ENCODE measurements at places on chromosomes 13 and 19.

- DNase-seq, result no peak
These were observed 173.6 kb downstream of the NUFIP1 start for GRCh38 chr13:44815623-44816022.

DNA sequence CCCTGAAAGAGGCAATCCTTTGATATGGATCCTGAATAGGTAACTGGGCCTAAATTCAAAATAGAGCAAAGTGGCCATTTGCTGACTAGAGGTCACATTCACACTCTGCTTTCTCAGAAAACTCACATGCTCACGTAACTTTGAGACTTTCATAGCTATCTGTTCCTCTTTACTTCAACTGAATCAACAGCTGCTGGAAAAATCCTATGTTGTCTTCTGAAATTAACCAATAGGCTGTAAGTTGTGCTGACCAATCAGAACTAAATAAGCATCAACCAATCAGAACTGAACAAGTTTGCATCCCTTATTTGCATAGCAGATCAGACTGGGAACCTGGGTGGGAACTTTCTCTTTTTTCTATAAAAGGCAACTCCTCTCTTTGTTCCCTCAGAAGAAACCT lies 24.0 kb upstream of the TBC1D4 start:
- no peak for DNase-seq

- no peak for DNase-seq
These were observed 20.6 kb upstream of the UQCRFS1 start for GRCh38 chr19:29233591-29233990.

DNA sequence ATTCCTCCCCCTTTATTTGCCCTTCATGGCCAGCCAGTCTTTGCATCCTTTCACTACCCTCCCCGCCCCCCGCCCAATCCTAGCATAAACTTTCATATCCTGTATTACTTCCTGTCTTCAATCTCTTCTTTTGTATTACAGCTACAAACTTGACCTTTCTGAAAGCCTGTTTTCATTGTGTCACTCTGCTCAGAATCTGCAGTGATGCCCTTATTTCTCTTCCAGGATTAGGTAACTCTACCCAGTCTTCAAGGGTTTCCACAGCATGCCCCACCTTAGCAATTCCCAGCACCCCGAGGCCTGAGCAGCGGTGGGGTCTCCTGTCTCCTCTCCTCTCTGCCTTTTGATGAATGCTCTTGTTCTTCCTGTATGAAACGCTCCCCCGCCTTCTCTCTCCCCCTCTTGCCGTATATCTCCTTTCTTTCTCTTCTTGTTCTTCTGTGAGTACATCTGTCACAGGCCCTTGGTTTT lies 145.6 kb downstream of the SHISA2 start:
- DNase-seq, result peak; percentile 9

DNA sequence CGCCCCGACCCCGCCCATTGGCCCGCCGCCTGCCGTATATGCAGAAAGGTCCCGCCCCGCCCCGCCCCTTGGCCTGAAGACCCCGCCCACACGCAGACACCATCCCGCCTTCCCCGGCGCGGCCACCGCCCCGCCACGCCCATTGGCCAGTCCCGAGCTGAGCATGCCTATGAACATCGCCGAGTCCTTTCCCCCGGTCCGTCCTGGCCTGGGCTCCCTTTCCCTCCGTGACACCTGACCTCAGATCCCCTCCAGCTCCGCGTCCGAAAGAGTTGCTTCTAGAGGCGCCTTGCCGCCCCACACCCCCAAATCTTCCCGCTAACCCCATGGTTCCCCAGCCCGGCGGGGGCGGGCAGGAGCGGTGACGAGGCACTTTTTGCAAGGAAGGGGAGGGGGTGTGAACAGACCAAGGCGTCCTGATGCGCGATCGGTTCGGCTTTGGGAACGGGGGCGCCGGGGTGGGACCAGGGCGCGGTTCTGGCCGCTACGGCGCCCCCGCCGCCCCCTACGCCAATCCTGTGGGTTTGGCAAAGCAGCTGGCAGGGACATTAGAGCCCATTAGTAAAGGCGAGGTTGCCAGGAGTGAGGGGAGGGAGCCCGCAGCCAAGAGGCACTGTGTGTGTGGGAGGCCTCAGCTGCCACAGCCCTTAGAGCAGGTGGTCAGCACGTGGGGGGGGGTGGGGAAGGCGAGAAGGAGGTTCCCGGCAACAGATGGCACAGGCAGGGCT lies 406 bp upstream of the NUMBL start:
- peak; percentile 89 for DNase-seq

DNA sequence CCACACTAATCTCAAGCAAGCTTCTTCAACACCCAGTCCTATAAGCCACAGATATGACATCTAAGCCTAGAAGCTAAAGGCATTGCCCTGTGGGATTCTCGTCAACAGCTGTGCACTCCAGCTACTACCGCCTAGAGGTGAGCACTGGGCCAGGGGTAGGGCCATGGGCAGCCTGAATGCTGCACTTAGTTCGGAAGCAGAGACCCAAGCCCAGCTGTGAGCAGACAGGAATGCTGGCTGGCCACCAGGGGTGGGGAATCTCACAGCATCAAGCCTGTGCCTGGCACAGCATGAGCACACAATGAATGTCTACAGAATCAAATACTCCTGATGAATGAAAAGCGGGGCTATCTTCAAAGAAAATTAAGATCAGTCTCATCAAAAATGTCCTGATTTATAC lies 167.5 kb upstream of the UBL3 start:
- no peak for DNase-seq

DNA sequence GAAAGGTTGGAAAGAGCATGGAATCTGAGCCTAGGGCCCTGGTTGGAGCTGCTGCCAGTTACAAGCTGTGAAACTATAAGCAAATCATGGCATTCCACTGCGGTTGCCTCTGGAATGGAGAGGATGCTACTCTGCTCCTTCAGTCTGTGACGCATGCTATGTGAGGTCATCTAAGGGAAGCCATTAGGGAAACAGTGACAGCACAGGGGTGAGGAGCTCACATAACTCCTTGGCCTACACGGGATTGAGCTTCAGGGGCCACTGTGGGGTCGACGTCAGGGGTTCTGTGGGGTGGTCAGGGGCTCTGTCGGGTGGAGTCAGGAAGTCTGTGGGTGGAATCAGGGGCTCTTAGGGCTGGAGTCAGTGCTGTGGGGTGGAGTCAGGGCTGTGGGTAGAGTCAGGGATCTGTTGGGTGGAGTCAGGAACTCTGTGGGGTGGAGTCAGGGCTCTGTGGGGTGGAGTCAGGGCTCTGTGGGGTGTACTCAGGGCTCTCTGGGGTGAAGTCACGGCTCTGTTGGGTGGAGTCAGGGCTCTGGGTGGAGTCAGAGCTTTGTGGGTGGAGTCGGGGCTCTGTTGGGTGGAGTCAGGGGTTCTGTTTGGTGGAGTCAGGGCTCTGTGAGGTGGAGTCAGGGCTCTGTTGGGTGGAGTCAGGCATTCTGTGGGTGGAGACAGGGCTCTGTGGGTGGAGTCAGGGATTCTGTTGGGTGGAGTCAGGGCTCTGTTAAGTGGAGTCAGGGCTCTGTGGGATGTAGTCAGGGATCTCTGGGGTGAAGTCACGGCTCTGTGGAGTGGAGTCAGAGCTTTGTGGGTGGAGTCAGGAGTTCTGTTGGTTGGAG lies 35.8 kb upstream of the MEDAG start:
- DNase-seq, result peak; percentile 8

GRCh38 chr19:54191011-54191810 lies at the start of gene TSEN34:
Gene TSEN34 (plus strand): TSS chr19:54191308. CDS start chr19:54191365, 57 bp downstream.
- peak; percentile 91 for DNase-seq

GRCh38 chr19:46349311-46349993 lies 2.6 kb downstream of the PPP5C start:
- DNase-seq, result no peak

DNA sequence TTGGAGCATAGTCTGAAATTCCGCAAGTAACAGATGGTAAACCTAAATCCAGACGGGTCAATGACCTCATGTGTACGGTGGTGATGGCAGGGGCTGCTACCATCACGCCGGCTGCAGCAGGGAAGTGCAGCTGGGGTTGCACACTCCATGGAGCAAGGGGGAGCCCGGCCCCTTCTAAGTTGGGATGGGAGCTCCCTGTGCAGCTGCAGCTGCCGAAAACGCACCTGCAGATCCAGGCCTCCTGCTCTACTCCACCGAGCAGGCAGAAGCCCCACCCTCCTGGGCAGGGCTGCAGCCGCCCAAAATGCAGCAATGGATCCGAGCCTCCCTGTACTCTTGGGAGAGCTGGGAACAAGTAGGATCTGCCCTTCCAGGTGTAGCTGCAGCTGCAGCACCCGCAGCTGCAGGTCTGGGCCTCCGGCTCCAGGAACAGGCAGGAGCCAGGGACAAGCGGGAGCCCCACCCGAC lies 25.5 kb downstream of the KBTBD6 start:
- no peak for DNase-seq

All from CD4-positive, alpha-beta T cell treated with Interleukin-10 for 1 hour (primary cell).